Activated CD4-positive, alpha-beta T cell treated with anti-CD3 and anti-CD28 coated beads, Interleukin-2, amount 10 ng/mL, durations not matched to agents 7 days and 5 days (primary cell): ENCODE measurements at places on chromosomes 4 and X.

- no peak for DNase-seq
Measured at GRCh38 chr4:18111081-18111480, 89.5 kb upstream of the LCORL start.

DNA sequence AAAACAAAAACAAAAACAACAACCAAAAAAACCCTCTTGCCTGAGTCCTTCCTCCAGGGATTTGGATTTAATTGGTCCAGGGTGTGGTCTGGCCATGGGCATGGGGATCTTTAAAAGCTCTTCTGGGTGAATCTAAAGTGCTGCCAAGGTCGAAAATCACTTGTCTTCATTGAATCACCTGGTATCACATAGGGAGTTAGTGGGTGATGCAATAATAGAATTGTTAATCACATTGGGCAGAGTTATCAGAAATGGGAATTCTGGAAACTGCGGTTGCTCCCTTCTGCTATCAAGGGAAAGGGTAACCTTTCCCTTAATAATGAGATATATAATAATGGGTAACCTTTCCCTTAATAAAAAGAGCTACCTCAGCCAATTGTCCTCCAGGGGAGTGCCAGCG is 267.9 kb upstream of the KLF3 start:
- no peak for DNase-seq

- no peak for DNase-seq
Measured at GRCh38 chr4:15992167-15992485, 29.2 kb upstream of the FGFBP2 start.

GRCh38 chrX:34279866-34280560 is 147.9 kb upstream of the FAM47A start:
- no peak for DNase-seq

- DNase-seq, result no peak
Measured at GRCh38 chrX:69024161-69024736, 141.0 kb downstream of the PJA1 start.

- no peak for DNase-seq
Measured at GRCh38 chr4:6591313-6591712, 16.3 kb downstream of the MAN2B2 start.
